Activated naive CD4-positive, alpha-beta T cell (primary cell): ENCODE measurements at places on chromosomes 6 and 20.

DNA sequence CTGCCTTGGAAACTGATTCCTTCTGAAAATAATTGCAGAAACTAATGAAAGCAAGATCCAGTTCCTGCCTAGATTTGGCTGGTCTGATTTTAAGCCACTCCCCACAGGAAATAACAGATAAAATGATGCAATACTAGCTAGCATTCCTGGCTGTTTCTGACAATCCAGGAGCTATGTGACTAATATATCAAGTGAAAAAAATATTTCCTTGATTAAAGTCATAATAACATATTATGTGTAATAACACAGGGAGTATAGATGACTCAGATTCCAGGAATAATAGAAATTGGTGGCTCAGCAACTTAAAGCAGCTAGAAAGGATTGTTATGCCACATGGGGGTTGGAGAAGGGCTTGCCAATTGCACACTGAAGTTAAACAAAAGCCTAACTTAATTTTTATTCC, 182.7 kb upstream of the SALL4 start:
- DNase-seq = no peak

- no peak for DNase-seq
Observed at GRCh38 chr6:80437221-80437620, 330.8 kb downstream of the BCKDHB start.

DNA sequence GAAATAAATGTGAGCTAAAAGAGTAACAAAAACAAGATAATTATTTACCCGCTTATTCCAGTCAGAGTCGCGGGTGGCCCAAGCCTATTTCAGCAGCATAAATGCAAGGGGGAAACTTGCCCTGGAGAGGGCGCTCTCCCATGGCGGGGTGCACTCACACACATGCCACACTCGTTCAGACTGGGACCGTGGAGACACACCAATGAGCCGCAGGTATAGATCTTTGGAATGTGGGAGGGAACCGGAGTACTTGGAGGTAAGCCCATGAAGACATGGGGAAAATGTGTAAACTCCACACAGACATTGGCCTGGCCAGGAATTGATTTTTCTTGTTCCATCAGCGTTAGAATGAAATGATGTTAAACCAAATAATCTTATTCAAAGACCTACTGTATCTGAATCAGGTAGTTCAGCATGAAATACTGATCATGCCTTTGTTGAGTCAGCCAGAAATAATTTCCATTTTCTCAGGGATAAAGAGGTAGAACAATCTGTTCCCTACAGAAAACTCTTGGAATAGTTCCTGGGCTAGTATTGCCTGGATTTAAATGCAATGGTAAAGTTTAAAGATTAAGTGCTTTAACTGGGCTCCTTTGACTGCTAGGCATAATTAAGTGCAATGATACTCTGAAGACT, 191.5 kb downstream of the MCHR2 start:
- DNase-seq = no peak

DNA sequence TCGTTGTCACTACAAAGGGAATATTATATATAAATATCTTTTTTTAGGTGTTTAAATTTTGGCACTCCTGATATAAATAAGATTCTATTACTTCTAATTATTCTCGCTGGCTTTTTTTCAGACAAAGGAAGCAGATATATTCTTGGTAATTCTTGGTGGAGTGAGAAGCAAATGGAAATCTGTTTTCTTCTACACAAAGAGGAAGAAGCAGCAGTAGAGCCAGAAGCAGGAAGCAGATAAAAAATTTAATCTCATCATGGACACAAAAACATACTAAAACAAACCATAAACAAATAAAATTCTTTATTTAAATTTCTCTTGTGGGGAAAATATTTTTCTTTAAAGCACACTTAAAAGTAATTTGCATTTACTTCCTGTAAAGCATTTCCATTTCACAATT, 3.7 kb upstream of the KIAA0319 start:
- no peak for DNase-seq

DNA sequence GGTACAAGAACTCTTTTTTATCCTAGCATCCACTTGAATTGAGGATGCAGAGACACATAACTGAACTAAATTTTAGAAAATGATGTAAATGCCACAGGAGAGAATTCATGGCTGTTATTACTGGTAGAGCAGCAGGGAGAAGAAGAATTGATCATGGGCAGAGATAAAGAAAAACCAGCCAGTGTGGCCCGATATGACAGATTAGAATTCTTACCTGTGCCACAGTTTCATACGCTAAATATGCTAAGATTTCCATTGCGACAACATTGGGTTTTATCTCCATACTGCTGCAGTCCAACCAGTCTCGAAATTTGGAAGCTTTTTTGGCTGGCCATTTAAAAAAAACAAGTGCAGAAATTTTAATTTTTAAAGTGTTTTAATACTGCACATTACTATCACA, 373.8 kb upstream of the RUNX2 start:
- DNase-seq = no peak

DNA sequence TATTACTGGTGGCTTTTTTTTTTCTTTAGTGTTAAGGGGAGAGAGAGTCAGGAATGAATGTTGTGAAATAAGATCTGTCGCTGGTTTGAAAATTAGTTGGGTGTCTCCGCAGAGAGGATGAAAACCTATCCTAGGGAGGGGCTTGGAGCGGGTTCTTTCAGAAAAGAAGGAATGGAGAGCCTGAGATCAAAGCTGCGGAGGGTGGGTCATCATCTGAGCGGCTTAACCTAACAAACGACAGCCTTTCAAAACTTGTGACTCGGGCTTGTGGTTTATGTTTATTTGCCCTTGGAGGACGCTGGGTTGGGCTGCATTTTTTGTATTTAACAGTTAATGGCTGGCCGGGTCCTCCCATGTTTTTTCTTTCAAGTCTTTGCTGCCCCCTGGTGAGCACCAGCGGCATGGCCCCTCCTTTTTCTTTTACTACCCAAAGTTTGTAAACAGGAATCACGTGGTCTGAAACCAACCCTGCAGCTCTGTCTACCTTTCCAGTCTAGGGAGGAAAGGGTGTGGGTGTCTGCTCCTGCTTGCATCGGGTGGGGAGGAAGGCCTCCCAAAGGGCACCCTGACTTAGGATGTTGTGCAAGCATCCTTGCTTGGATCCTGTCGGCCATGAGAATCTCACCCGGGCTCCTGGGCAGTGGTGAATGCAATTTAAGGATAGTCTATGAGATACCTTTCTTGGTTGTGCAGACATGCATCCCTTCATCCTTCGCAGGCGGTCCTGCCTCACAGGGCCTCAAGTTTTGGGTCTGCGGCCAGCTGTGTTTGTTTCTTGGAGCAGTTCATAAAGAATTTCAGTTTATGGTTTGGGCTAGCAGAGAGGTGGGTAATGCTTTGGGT, 2.2 kb downstream of the PIM1 start:
- peak; percentile 79 for DNase-seq

DNA sequence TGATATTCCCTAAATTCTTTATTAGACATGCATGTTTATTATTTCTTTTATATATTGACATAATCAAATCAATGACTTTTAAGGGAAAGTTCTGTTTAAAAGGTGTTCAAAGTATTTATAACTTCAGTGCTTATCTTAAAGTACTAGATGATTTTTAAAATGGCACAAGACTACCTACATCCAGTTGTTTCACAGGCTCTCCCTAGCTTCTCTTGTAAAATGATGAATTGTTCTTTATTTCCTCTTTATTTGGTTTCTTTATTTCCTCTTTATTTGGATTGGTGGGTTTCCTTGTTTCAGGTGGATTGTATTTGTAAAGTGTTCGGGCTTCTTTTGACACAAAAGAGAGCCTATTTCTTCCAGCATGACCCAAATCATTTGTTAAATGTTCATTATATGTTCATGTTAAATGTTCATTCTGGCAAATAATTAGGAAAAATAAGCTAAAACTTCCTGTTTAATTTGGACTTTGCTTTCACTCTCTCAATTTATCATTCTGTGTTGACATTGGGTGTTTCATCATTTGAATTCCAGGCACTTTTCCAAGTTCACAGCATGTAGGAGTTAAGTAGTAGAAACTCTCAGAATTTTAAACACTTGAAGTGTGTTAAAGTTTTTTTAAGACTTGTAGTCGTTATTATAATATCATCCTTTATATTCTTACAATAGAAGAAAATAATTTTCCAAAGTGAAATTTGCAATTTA, 24.6 kb downstream of the MLIP start:
- no peak for DNase-seq

- DNase-seq = no peak
Observed at GRCh38 chr6:111625461-111626391, 20.0 kb upstream of the TRAF3IP2 start.

- no peak for DNase-seq
Observed at GRCh38 chr6:163596174-163596573, 181.7 kb downstream of the QKI start.

DNA sequence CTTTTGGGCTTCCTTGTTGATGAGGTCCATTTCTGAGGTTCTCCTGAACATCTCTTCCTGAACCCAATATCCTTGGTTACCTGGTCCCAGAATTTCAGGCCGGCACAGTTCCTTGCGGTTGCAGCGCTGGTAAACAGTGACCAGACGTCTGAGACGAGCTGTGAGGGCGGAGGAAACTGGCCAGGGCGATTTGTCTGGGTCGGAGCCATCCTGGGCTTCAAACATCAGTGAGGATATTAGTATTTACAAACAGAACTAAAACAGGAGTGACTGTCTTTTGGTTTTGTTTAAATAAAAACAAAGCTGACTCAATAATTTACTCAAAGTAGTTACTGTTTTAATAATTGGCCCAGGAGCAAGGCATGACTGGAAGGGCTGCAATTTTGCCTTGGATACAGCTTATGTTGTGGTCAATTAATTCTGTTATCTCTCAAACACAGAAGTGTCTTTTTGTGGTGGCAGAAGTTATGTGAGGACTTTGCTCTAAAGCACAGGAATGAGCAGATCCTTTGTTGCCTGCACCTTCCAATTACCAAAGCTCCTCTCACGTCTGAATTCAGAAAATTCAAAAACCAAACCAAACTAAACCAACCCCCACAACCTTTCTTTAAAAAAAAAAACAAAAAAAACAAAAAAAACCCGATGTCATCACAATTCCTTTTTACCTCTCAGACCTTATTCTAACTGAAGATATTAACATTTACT, 58.7 kb upstream of the EMILIN3 start:
- no peak for DNase-seq

DNA sequence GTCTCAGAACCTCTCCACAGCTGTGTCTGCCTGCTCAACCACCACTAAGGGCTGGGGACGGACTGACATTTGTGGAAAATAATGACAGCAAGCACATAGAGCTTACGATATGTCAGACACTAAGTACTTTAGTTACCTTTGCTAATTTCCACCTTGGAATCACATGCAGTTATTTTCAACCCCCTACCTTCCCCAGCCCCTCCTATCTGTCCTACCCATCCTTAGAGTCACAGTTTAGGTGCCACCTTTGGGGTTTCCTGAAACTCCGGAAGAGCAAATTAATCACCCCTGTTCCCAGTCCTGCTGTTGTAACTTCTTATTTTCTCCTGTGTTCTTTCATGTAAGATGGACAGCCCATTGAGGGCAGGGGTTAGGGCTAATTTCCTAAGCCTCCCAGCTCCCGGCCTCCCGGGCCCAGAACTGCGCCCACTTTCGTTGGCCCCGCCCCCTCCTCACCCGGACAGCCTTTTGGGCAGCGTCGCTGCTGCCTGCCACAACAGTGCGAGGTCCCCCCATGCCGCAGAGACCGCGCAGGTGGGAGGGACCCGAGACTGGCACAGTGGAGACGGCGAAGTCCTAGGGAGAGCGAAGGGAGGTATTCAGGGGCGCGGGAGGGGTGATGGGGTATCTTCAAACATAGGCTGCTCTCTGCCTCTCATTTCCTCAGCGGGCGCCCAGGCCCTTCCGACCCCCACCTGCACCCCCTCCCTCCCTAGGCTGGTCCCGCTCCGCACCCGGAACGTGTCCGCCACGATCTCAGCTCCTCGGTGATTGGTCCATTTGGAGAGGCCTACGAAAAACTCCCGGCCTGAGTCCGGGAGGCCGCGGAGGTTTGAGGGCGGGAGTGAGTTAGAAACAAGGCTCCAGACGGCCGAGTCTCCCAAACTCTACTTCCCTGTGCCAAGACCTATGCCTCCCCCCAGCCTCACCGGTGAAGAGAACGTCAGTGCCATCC, 1.1 kb downstream of the DDAH2 start:
- no peak for DNase-seq

GRCh38 chr6:117079951-117080350, 185.4 kb upstream of the VGLL2 start:
- DNase-seq = no peak

DNA sequence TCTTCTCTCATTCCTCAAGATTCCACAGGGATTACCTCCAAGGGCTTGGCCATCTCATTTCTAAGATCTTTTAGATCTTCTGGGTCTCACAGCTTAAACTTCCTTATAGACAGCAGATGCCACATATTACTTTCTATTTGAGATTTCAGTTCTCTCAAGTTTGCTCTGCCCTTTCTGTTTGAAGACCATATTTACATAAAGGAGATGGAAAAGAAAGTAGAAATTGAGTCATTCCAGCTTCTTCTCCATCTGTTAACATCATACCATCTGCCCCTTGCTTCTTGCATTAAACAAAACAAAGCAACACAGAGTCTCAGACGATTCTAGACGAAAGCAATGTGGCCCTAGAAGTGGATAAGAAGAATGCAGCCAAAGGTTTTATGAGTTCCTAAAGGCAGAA, 203.4 kb downstream of the TTLL2 start:
- no peak for DNase-seq

DNA sequence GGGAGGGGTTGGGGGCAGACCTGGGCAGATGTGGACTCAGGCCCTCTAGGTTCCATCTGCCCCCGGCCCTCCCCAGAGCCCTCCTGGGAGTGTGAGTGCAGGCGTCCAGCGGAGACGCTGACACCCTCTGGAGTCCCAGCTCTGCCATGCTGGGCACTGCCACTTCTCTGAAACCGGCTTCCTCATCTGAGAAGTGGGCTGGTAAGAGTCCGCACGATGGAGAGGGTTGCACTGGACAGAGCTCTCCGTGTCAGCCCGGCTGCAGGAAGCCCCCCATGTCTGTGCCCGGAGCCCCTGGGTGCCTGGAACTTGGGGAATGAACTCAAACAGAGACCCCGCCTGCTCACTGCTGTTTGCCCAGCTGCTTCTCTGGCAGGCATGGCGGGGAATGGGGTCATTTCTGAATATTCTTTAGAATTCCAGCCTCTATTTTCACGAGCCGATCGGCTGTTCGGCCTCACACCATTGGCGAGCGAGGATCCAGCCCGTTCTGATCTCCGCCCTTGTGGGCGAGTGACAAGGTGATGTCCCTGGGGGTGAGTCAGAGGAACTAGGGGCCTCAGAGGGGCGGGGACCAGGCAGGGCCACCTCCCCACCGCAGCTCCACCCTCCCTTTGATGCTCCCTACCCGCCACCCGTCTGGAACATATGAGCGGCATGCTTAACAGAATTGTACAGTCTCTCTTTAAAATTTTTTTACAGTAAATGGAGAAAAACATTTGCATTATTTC, 47.8 kb upstream of the GATA5 start:
- peak; percentile 12 for DNase-seq

GRCh38 chr20:49427751-49428518, 54.5 kb downstream of the KCNB1 start:
- DNase-seq = no peak

- no peak for DNase-seq
Observed at GRCh38 chr20:57023997-57024396, 242.4 kb downstream of the BMP7 start.

- no peak for DNase-seq
Observed at GRCh38 chr6:2826131-2826530, 15.5 kb downstream of the SERPINB1 start.

GRCh38 chr20:58463256-58463655, 51.9 kb downstream of the APCDD1L start:
- DNase-seq = no peak

- no peak for DNase-seq
Observed at GRCh38 chr20:38987777-38988176, 25.6 kb downstream of the DHX35 start.

- no peak for DNase-seq
Observed at GRCh38 chr6:144278659-144279314, 6.3 kb upstream of the UTRN start.
